Activated naive CD8-positive, alpha-beta T cell treated with anti-CD3 and anti-CD28 coated beads for 36 hours (primary cell): ENCODE measurements at places on chromosomes 7 and 10. TPM values are rescaled to one million over a fixed set of nuclear protein-coding genes. Genes with fewer than 3 reads are reported as not detected.

DNA sequence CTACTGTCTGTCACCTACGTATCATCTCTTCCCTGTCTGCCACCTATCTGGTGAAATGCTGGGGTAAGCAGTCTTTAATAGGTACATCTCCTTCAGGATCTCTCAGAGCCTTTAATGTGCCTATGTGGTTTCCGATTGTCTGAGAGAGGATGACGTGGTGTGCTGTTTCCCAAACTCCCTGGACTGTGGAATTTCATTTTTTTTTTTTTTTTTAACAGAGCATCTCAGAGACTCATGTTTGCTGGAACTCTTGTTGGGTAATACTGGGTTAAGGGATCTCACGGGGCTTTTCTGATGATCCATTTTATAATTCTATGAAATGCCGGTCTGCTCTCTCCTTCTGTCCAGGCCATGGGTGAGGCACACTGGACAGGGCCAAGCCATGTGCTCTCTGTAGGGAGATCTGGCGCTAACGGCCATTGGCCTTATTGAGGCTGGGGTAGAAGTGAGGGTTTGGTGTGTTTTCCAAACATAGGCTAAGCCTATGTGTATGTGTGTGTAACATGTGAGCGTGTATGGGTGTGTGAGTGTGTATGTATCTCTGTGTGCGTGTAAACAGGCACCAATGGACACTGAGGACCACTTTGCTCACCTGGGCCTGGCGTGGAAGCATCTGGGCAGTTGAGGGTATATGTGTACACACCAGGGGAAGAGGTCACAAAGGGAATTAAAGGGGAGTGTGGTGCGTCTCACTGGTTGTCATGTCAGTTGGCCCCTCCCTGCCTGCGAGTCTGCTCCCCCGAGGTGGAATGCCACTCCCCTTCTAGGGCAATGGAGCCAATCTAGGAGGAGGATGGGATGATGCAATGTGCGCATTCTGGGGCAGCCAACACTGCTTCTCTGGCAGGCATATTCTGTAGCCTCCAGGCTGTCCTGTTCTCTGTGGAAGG lies 7.8 kb downstream of the ADRA2A start:
- peaks cover 13% of the 10 kb centered on the region for H3K27me3 ChIP-seq
- no peaks in the 10 kb centered on the region for H3K36me3 ChIP-seq
- H3K4me1 ChIP-seq: no peaks in the 10 kb centered on the region
- no peak overlapping the region for H3K27ac ChIP-seq
- no peak for DNase-seq
- H3K4me3 ChIP-seq: no peak overlapping the region

- no peak overlapping the region for H3K27ac ChIP-seq
- peaks cover 5% of the 10 kb centered on the region for H3K4me1 ChIP-seq
- no peaks in the 10 kb centered on the region for H3K36me3 ChIP-seq
- no peak for DNase-seq
- no peak overlapping the region for H3K4me3 ChIP-seq
Observed at GRCh38 chr10:125999694-126000093, 103.3 kb downstream of the FANK1 start.

GRCh38 chr7:43077285-43077684 lies 35.2 kb upstream of the HECW1 start:
- H3K27ac ChIP-seq: no peak overlapping the region
- DNase-seq: no peak
- H3K36me3 ChIP-seq: no peaks in the 10 kb centered on the region
- H3K27me3 ChIP-seq: peaks cover 29% of the 10 kb centered on the region

DNA sequence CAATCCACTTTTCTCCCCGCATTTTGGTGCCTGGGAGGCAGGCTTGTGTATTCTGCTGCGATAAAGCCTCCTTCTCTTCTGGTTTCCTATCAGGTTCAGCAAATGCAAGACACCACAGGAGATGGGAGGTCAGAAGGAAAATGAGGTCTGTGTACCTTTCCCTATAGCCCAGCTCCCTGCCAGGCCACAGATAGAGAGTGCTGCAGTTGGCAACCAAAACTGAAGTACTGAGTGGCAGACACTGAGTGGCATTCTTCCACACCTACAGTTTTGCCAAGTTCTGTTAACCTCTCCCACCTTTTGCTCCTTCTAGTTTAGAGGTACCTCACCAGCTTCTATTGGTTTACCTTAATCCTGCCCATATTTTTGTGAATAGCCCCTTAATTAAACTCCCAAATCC lies 948.4 kb downstream of the SORCS1 start:
- H3K4me3 ChIP-seq: no peak overlapping the region
- no peak for DNase-seq
- H3K27ac ChIP-seq: no peak overlapping the region

DNA sequence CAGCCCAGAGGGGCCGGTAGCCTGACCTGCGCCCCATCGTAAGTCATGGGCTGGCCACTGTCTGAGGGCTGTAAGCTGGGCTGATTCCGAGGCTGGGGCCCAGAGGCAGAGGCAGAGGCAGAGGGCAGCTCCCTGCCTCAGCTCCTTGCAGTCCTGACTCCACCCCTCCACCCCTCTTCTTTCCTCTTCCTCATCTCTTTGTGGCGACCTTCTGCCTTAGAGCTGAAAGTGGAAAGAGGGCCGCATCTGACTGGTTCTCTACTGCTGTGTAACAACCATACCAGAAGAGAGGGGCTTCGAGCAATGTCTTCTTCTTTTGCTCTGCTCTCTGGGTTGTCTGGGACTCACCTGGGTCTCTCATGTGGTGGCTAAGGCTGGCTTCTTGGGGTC lies 179.1 kb downstream of the RPS24 start:
- H3K27me3 ChIP-seq: peaks cover 6% of the 10 kb centered on the region
- no peak overlapping the region for H3K4me3 ChIP-seq
- H3K36me3 ChIP-seq: no peaks in the 10 kb centered on the region
- H3K4me1 ChIP-seq: peaks cover 15% of the 10 kb centered on the region

DNA sequence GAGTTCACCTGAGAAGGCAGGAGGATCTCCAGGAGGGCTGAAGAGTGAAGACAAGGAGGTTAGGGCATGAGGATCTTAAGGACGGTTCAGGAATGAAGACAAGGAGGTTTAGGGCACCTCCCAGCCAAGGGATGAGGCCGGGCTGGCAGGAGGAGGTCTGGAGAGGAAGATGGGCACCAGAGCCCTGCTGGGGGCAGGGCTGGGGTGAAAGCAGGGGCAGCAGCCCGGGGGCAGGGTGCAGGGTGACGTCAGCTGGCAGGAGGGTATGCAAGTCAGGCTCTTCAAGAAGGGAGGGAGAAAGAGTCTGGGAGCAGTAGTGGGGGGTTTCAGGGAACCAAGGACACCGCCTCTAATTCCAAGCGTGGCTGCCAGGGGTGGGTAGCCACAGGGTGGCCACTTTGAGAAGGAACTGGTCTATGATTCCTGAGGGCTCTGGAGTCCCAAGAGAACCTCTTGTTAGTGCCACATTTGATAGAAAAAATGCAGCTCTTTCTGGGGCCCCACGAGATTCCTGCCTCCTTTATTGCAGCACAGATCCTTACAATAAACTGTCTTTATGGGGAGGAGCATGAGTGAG lies 101.6 kb downstream of the C10orf90 start:
- H3K4me3 ChIP-seq: no peak overlapping the region
- H3K36me3 ChIP-seq: no peaks in the 10 kb centered on the region
- no peaks in the 10 kb centered on the region for H3K27me3 ChIP-seq
- no peaks in the 10 kb centered on the region for H3K4me1 ChIP-seq
- H3K27ac ChIP-seq: no peak overlapping the region

DNA sequence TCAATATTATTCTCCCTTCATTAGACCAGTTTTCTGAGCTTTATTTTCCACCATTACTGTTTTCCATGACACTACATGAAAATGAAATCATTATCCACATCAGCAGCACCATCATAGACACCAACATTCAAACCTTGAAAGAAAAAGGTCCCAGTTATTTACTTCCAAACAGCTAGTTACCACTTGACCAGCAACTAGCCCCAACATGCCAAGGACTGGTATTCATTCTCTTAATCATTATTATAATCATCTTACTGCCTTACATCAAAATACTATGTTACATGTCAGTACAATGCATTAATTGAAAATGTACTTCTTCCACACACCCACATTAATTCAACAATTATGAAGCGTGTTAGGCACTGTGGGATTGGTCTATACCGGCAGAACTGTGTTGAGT lies 199.4 kb downstream of the TSPAN12 start:
- H3K27me3 ChIP-seq: no peaks in the 10 kb centered on the region
- H3K4me1 ChIP-seq: no peaks in the 10 kb centered on the region
- no peak for DNase-seq
- H3K4me3 ChIP-seq: no peak overlapping the region
- no peaks in the 10 kb centered on the region for H3K36me3 ChIP-seq

DNA sequence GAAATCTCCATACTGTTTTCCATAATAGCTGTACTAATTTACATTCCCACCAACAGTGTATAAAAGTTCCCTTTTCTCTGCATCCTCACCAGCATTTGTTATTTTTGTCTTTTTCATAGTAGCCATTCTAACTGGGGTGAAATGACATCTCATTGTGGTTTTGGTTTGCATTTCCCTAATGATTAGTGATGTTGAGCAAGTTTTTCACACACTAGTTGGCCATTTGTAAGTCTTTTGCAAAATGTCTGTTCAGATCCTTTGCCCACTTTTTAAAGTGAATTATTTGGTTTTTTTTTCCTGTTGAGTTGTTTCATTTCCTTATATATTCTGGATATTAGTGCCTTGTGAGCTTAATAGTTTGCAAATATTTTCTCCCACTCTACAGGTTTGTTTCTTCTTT lies 101.0 kb upstream of the NFE2L3 start:
- no peak overlapping the region for H3K4me3 ChIP-seq
- DNase-seq: no peak
- no peak overlapping the region for H3K27ac ChIP-seq
- peaks cover 2% of the 10 kb centered on the region for H3K36me3 ChIP-seq
- H3K27me3 ChIP-seq: peaks cover 34% of the 10 kb centered on the region
- H3K4me1 ChIP-seq: no peaks in the 10 kb centered on the region

- no peak overlapping the region for H3K4me3 ChIP-seq
- no peaks in the 10 kb centered on the region for H3K4me1 ChIP-seq
- no peaks in the 10 kb centered on the region for H3K36me3 ChIP-seq
- no peak for DNase-seq
Observed at GRCh38 chr7:36075561-36075960, 77.5 kb upstream of the EEPD1 start.

DNA sequence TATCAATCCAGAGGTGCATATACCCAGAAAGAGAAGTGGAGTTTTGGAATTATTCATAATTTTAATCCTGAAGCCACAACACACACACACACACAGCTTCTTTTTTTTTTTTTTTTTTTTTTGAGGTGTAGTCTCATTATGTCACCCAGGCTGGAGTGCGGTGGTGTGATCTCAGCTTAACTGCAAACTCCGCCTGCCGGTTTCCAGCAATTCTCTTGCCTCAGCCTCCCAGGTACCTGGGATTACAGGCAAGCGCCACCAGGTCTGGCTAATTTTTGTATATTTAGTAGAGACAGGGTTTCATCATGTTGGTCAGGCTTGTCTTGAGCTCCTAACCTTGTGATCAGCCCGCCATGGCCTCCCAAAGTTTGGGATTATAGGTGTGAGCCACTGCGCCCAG lies 35.4 kb downstream of the TET1 start:
- no peaks in the 10 kb centered on the region for H3K27me3 ChIP-seq
- peaks cover 7% of the 10 kb centered on the region for H3K4me1 ChIP-seq
- no peaks in the 10 kb centered on the region for H3K36me3 ChIP-seq
- DNase-seq: no peak
- no peak overlapping the region for H3K27ac ChIP-seq

GRCh38 chr10:15719899-15720634 lies at the start of gene ITGA8:
ITGA8 (minus strand) TSS chr10:15719922; CDS start chr10:15719771, 151 bp downstream.
- no peaks in the 10 kb centered on the region for H3K36me3 ChIP-seq
- peaks cover 55% of the 10 kb centered on the region for H3K27me3 ChIP-seq
- H3K4me3 ChIP-seq: no peak within 1 kb of the TSS
- H3K27ac ChIP-seq: no peak within 1 kb of the TSS

GRCh38 chr10:4691776-4692175 lies 134.2 kb upstream of the AKR1E2 start:
- H3K4me1 ChIP-seq: peaks cover 15% of the 10 kb centered on the region
- no peak overlapping the region for H3K27ac ChIP-seq
- no peak for DNase-seq
- no peak overlapping the region for H3K4me3 ChIP-seq

GRCh38 chr10:98416606-98417388 lies 1.8 kb upstream of the PYROXD2 start:
- no peak for DNase-seq
- H3K27me3 ChIP-seq: no peaks in the 10 kb centered on the region
- H3K27ac ChIP-seq: no peak overlapping the region
- H3K4me1 ChIP-seq: peaks cover 19% of the 10 kb centered on the region
- peaks cover 3% of the 10 kb centered on the region for H3K36me3 ChIP-seq

- H3K4me1 ChIP-seq: no peaks in the 10 kb centered on the region
- DNase-seq: no peak
- H3K4me3 ChIP-seq: no peak overlapping the region
- no peaks in the 10 kb centered on the region for H3K27me3 ChIP-seq
- no peak overlapping the region for H3K27ac ChIP-seq
Observed at GRCh38 chr7:102942181-102942866, 29.5 kb downstream of the LRRC17 start.

- no peaks in the 10 kb centered on the region for H3K4me1 ChIP-seq
- no peaks in the 10 kb centered on the region for H3K27me3 ChIP-seq
- no peak overlapping the region for H3K27ac ChIP-seq
- no peaks in the 10 kb centered on the region for H3K36me3 ChIP-seq
- no peak for DNase-seq
Observed at GRCh38 chr7:113289140-113289740, 170.9 kb upstream of the SMIM30 start.

DNA sequence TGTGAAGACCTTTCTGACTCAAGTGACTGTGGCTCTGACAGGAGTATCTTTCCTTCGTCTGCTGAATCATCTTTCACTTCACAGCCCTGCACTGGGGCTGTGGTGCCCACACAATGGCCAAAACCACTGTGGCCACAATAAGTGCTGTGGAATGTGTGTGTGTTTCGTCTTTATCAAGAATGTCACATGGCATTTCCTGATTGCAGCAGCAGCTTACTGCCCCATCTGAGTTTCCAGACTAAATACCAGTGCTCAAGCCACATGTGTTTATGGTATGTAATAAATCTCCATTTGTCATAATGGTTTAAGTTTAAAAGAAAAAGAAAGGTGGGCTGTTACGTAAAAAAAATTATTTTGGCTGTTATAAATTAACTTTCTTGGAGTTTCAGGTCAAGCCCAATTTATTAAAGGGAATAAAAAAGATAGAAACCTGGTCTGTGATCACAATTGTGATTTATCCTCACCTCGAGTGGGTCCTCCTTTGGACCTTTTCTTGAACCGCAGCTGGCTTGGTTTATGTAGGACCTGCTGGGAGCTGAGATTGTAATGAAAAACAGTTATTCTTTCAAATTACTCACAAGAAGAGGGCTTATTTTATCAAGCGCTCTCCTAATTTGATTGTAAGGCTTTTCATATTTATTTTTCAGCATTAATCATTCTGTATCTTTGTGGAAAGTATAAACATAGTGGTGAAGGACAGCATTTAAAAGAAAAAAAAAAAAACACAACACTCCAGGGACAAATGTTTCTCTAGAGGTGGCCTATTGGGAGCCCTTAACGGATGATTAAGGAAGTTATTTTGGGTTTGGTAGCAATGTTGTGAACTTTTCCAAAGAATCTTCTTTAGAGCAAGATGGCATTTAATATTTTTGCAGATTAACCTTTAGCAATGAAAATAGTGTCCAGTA lies 116.2 kb downstream of the LRMDA start:
- DNase-seq: no peak
- no peak overlapping the region for H3K4me3 ChIP-seq
- H3K36me3 ChIP-seq: no peaks in the 10 kb centered on the region
- no peak overlapping the region for H3K27ac ChIP-seq
- no peaks in the 10 kb centered on the region for H3K4me1 ChIP-seq

- peaks cover 14% of the 10 kb centered on the region for H3K4me1 ChIP-seq
- no peak overlapping the region for H3K27ac ChIP-seq
- H3K36me3 ChIP-seq: no peaks in the 10 kb centered on the region
- no peaks in the 10 kb centered on the region for H3K27me3 ChIP-seq
Observed at GRCh38 chr7:105337529-105337928, 51.2 kb downstream of the SRPK2 start.

DNAH11 gene
- not detected for total RNA-seq

FOXI2 gene
- total RNA-seq: not detected

LRRD1 gene
- total RNA-seq: not detected
